ENCODE measurements at places on chromosomes 16 and 17.

GRCh38 chr17:43427362-43428043, 28.7 kb downstream of the ARL4D start:
- no peak for DNase-seq

DNA sequence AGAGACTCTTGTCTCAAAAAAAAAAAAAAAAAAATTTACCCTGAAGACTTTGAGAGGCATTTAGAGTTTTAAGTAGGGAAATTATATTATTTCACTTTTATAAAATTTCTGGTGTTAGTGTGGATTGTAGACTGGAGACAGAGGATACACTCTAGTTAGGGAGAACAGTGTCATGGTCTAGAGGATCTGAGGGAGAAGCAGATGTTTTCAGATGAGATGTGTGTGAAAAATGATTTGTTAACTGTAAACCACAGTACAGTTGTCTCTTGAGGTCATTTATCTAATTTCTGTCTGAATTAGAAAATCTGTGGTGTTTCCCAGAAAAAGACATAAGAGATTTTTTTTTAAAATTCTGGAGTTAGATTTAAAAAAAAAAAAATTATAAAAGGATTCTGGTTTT, 54.8 kb downstream of the NUP88 start:
- DNase-seq = no peak

- no peak for DNase-seq
These were observed 58.3 kb downstream of the NT5M start for GRCh38 chr17:17361543-17361866.

DNA sequence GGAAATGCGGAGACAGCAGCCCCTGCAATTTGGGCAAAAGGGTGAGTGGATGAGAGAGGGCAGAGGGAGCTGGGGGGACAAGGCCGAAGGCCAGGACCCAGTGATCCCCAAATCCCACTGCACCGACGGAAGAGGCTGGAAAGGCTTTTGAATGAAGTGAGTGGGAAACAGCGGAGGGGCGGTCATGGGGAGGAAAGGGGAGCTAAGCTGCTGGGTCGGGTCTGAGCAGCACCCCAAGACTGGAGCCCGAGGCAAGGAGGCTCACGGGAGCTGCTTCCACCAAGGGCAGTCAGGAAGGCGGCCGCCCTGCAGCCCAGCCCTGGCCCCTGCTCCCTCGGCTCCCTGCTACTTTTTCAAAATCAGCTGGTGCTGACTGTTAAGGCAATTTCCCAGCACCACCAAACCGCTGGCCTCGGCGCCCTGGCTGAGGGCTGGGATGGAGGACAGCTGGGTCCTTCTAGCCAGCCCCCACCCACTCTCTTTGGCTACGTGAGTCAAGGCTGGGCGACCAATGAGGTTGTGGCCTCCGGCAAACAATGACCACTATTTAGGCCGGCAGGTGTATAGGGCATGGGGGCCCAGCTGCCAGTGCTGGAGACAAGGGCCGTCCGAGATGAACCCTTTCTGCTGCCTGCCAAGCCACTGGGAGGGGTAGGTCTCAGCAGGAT, 507 bp downstream of the SERPINF1 start:
- no peak for DNase-seq

DNA sequence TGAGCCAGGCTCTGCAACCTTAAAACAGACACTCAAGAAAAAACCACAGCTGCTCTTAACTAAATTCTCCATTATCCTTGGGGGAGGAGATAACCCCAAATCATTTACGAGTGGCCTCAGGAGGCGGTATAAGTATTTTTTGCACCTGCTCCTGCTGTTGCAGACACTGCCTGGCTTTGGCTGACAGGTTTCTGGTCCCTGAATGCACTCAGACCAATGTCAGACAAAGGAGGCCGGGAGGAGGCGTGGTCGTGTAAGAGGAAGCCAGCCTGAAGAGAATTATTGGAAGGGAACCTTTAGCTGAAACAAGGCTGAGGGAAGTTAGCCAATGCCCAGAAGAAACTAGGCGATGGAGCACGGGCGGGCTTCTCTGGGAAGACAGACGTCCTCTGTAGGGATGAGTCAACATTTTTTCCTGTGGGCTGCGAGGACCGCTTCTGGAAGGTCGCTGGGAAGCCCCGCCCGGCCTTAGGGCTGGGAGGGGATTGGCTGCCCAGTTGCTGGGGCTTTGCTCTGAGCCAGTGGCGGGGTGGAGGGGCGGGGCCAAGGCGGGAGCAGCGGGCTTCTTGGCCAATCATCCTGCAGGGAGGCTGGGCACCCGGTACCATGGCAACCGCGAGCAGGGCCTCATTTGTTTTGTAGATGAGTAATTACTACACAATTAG, 82.3 kb downstream of the CCDC182 start:
- DNase-seq = peak; percentile 72

DNA sequence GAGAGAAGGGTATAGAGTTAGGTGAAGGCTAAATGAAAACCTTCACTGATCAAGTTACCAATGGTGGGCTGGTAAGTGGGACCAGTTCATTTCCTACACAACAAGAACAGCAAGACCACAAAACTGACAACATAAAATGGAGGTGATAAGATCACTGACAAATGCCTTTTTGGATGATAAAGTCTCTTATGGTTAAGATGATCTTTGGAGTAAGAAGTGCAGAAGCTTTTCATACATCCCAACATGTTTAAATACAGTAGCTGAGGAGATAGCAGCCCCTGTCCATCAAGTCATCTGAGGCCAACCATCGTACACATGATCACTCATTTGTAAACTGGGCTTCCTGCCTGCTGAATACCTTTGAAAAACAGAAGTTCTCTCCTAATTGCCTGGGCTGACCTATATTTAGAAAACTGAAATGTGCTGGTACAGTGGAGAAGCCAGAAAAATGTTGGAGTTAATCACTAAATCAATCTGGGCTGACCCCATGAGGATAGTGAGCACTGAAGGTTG, 259.0 kb upstream of the ZFHX3 start:
- DNase-seq = no peak

GRCh38 chr17:75684249-75684648, 17.1 kb downstream of the SAP30BP start:
- DNase-seq = no peak

DNA sequence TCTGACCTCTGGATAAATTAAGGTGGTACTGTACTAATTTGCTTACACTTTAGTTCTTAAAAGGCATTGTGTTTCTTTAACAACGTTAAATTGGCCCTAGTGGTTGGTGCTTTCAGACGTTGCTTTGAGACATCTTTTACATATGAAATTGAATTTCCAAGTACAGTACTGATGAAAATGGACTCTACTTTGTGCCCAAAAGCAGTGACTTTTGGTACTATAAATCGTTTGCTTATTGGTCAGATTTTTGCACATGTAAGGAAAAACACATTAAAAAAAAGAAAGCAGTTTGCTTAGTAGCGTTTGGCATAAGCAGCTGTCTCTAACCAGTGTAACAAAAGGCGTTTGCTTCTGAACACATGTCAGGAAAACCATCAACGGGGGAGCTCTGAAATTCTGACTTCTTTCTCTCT, 139.6 kb downstream of the CDK5R1 start:
- DNase-seq = no peak

GRCh38 chr16:23650674-23651416, 9.6 kb downstream of the DCTN5 start:
- no peak for DNase-seq
